ENCODE measurements at places on chromosomes 5 and 9. TPM values are rescaled to one million over a fixed set of nuclear protein-coding genes. Genes with fewer than 3 reads are reported as not detected.

The FGF10 gene
- 13.1 TPM for total RNA-seq

The EIF4EBP3 gene
- total RNA-seq, result 12.6 TPM

The EIF4E1B gene
- not detected for total RNA-seq

The GRIA1 gene
- 1.4 TPM for total RNA-seq

The BRD8 gene
- total RNA-seq, result 67.0 TPM

The UGT3A2 gene
- not detected for total RNA-seq

The ADCY2 gene
- 10.0 TPM for total RNA-seq

- DNase-seq, result no peak
Observed at GRCh38 chr5:169410996-169411783, 110.3 kb upstream of the SLIT3 start.

- no peak for DNase-seq
Observed at GRCh38 chr5:41763081-41763480, 107.1 kb downstream of the OXCT1 start.

DNA sequence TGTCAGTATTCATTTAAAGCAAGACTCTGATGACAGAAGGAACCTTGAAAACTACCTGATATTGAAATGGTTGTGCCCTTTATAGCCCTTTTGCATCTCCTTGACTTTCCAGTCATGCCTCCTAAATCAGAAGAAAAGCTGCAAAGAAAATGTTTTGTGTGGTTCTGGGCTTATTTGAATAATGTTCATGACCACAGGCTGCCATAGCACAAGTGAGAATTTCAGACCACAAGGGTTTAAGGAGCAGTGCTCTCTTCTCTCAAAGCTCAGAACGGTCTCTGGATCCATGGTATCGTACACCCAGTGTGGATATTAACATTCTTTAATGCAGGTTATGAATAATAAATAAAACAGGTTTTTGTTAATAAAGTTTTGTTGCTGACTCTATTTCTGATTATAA, 54.2 kb downstream of the GPR107 start:
- DNase-seq, result no peak

- DNase-seq, result no peak
Observed at GRCh38 chr5:32714836-32715235, 3.7 kb downstream of the NPR3 start.

GRCh38 chr5:14501353-14502293, 80.0 kb upstream of the OTULINL start:
- DNase-seq, result no peak

- DNase-seq, result no peak
Observed at GRCh38 chr5:32869216-32869615, 158.1 kb downstream of the NPR3 start.

DNA sequence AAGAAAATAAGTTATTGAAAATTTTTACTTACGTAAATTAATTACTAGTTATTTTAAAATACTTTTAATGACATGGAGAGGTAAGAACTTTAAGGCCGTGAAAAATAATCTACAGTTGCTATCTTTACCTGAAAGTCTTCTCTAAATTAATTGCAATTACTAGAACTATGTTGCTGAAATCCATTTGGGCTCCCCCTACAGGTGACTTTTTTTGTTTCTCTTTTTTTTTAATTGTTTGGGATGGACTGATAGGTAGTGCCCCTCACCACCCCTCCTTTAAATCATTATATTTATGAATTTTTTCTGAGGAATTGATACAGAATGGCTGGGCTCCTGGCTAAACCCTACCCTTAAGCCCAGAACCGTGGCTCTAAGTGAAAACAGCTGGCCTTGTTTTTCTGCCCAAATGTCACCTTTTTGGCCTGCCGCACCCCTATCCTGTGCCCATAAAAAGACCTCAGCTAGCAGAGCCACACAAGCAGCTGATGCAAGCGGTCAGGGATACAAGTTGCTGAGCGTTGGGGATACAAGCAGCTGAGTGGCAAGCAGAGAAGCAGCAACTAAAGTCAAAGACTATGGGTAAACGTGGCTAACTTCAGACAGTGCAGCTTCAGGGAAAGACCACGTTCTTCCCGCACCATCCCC, 315.2 kb upstream of the ACO1 start:
- no peak for DNase-seq

DNA sequence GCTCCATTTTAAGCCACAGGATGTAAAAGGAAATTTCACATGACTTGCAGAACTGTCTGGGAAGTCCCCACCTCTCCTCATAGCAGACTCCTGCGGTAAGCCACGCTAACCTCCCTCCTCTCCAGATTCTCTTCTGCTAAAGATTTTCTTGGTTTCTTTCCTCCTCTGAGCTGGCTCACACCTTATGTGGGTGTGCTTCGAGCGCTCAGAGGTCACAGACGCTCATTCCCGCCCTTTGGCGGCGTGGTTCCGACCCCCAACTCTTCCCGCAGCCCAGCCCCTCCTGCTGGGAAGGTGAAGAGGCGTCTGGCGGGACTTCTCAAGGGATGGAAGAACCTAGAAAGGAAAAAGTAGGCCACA, 32.9 kb upstream of the CDK20 start:
- no peak for DNase-seq

DNA sequence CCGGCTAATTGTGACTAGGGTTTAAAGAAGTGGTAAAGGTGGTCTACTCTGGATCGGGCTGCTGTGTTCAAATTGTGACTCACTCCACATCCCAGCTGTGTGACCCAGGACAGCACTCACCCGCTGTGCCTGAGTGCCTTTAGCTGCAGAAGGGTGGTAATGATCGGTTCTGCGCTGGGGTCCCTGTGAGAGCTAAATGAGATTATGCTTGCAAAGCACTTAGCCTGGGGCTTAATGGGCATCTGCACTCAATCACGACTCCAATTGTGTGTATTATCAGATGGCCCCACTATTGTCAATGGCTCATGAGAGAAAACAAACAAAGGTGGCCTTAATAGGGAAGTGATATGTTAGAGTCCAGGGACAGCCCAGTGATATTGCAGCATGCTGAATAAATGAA, 25.1 kb upstream of the TBC1D2 start:
- DNase-seq, result no peak

GRCh38 chr9:131728961-131729360, 10.9 kb downstream of the RAPGEF1 start:
- DNase-seq, result no peak

GRCh38 chr9:82299870-82300269, 311.3 kb downstream of the SPATA31D1 start:
- DNase-seq, result no peak

- DNase-seq, result no peak
Observed at GRCh38 chr5:54388409-54388808, 67.1 kb upstream of the HSPB3 start.

Data from sciatic nerve (tissue), 2 donors.